ENCODE measurements at places on chromosomes 2 and 18.

- no peak for DNase-seq
These were observed 7.6 kb downstream of the NBAS start for GRCh38 chr2:15553519-15553918.

- DNase-seq = no peak
These were observed 9.6 kb downstream of the PTPRM start for GRCh38 chr18:7576685-7577084.

GRCh38 chr2:48844417-48845155 lies 89.1 kb upstream of the LHCGR start:
- no peak for DNase-seq

DNA sequence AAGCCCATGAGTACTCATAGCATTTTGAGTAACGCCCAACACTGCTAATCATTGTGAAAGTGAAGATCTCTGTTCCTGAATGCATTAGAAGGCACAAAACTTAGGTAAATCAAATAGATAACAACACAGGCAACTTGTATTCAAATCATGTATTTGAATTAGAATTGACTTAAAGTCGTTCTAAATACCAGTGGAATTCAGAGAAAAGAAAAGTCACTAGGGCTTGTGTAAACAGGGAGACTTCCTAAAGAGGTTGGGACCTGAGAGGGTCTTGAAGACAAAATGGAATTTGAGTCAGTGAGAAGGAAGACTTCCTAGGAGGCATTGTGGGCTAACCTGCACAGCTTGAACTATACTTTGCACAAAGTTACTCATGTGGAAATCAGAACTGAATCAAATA lies 127.2 kb downstream of the CTNNA2 start:
- no peak for DNase-seq

GRCh38 chr18:23920054-23920453 lies 94.5 kb upstream of the TTC39C start:
- DNase-seq = no peak

GRCh38 chr2:229153951-229154350 lies 117.1 kb downstream of the PID1 start:
- DNase-seq = no peak

DNA sequence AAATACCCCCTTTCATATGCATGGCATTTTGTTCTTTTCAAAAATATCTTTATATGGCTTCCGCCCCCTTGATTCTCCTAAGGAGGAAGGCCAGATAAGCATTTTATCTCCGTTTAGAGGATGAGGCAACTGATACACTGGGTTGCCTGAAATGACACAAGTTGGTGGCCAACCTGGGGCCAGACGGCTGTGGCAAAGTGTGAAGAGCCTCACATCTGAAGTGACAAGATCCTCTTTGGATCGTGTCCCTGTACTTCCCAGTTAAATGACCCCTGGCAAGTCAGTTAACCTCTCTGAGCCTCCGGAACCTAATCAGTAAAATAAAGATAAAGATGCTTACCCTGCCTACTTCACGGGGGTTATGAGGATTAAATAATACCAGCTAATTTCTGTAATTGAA lies 4.6 kb downstream of the SETBP1 start:
- no peak for DNase-seq

- no peak for DNase-seq
These were observed 25.1 kb downstream of the KDM3A start for GRCh38 chr2:86466306-86466705.

GRCh38 chr2:212299943-212300342 lies 238.7 kb downstream of the ERBB4 start:
- DNase-seq = no peak

GRCh38 chr2:174259981-174260380 lies 11.6 kb upstream of the OLA1 start:
- no peak for DNase-seq

- no peak for DNase-seq
These were observed 65.3 kb upstream of the OTOS start for GRCh38 chr2:240205772-240206171.

GRCh38 chr2:118672571-118673158 lies 174.8 kb downstream of the EN1 start:
- no peak for DNase-seq

DNA sequence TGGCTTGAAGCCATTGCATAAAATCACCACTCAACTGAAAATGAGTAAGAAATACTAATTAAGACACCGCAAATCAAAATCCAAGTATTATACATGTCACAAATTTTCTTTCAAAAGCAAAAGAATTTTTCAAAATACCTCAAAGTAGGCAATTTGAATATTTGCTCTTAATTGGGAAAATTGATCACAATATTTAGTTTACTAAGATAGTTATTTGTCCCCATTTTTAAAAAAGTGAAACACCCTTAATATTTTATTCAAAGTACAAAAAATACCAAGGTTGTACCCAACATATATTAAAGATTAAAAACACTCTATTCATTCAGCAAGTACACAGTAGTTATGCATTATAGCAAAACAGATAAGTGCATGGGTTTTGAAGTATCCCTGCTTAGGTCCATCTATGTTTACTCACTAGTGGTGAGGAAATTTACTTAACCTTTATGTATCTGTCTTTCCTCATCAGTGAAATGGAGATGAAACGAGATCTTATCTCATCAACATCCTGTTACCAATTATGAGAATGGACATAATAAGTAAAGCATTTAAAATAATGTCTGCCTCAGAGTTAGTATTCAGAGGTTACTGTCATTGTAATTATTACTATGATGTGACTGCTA lies 35.1 kb downstream of the VPS54 start:
- DNase-seq = no peak

- no peak for DNase-seq
These were observed 18.2 kb upstream of the IHH start for GRCh38 chr2:219078951-219079350.

DNA sequence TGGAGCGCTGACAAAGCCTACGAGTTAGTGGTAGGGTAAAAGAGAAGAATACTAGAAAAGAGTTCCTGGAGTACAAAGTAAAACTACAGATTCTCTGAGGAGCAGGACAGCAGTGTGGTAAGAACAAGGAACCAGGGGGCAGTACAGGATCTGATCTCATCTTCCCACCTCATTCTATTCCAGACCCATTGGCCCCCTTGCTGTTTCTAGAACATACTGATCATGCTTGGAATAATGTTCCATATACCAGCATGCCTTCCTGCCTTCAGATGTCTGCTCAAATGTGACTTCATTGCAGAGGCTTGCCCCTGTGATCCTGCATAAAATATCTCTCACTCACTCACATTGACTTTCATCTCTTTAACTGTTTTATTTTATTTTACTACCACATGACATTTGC lies 19.3 kb downstream of the MSGN1 start:
- no peak for DNase-seq

- no peak for DNase-seq
These were observed 180.0 kb upstream of the CXCR4 start for GRCh38 chr2:136297994-136298393.

GRCh38 chr2:132374551-132374950 lies 42.1 kb upstream of the GPR39 start:
- DNase-seq = no peak

DNA sequence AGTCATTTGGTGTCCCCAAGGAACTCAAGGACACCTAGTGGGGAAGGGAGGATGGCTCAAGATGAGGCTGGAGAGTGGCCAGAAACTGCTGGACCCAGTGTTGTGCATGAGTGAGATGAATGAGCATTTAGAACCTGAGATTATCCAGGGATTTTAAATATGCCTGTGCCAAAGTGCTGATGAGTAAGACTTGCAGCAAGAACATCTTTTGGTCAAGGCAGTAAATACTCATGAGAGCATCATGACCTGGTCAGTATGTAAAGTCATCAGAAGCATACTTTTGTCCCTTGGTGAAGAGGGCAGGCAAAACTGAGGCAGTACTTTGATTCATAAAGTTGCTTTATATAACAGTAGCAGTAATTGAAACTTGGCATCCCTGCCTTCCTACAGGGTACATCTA lies 3.1 kb upstream of the SPP2 start:
- no peak for DNase-seq

GRCh38 chr2:8998418-8999101 lies 4.9 kb downstream of the MBOAT2 start:
- no peak for DNase-seq

GRCh38 chr2:238978497-238978896 lies 130.6 kb downstream of the TWIST2 start:
- DNase-seq = no peak

DNA sequence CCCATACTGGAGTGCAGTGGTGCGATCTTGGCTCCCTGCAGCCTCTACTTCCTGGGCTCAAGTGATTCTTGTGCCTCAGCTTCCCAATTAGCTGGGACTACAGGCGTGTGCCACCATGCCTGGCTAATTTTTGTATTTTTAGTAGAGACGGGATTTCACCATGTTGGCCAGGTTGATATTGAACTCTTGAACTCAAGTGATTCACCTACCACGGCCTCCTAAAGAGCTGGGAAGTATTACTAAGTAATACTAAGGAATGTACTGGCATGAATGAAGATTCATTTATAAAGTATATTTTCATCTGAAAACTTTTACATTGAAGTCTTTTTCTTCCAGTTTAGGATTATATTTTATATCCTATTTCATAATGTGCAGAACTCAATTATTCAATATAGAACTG lies 38.1 kb downstream of the NUP35 start:
- DNase-seq = no peak

DNA sequence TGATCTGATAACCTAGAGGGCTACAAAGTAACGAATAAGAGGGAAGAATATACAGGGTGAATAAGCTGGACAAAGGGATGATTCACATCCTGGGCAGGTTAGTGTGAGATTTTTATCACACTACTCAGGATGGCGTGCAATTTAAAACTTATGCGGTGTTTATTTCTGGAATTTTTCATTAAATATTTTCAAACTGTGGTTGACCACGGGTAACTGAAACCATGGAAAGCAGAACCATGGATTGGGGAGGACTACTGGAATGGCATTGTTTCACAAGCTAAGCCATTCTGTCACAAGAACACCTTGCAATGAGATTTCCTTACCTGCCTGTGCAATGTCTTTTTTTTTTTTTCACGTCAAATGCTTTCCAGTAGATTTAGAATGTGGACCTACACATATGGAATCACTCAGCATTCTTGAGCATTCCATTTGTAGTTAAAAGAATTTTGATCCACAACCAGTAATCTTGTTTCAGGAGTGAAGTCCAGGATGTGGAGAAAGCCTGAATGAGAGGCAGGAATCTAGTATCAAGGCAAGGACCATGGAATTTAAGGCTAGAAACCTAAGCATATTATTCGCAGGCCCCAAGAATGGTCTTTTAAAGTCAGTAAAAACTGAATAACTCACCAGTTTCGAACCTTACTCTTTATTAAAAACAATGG lies 8.0 kb upstream of the CDK15 start:
- no peak for DNase-seq

GRCh38 chr2:23354554-23354953 lies 30.4 kb upstream of the KLHL29 start:
- DNase-seq = no peak
